Kidney glomerular epithelial cell (primary cell): ENCODE measurements at places on chromosomes 12 and 14.

GRCh38 chr14:104519721-104520120, 59.8 kb upstream of the C14orf180 start:
- DNase-seq, result no peak

GRCh38 chr12:86663716-86664115, 407.5 kb upstream of the MGAT4C start:
- DNase-seq, result no peak

GRCh38 chr12:51374361-51374760, 16.8 kb downstream of the GALNT6 start:
- DNase-seq, result no peak

DNA sequence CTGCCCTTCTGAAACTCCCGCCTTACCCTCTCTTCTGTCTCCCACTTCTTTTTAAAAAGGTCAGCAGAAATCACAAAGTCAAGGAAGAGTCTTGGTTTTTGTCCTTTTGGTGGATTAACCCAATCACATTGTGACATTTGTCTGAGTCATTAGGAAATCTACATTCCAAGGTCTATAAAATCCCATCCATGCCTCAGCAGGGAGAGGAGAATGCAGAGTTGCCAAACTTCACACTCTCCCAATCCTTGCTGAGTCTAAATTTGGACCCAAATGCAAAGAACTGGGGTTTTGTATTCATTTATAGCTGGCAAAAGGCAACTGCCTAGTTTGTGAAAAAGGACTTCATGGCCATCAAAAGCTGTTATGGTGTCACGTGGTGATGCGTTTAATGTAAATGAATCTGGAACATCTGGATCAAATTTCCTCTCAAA, 67.9 kb downstream of the TMEM30B start:
- no peak for DNase-seq

- no peak for DNase-seq
Measured at GRCh38 chr14:67416085-67416484, 4.1 kb upstream of the PLEK2 start.

DNA sequence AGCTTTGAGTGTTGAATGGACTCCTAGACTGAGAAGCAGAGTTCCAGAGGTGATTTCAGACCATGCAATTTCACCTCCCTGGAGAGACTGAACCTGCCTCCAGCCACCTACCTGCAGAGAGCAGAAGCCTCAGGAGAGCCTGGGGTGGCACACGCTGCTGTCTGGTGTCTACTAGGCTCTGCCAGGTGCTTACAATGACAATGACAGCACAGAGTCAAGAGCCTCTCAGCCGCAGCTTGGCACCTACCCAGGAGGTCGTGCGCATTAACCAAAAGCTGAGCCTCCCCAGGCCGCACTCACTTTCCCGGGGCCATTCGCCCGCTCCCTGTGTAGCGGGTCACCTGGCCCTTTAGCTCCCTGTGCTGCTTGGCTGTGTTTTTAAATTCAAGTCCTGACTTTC, 63.2 kb downstream of the TESC start:
- DNase-seq, result no peak

GRCh38 chr14:91356181-91356763, 61.3 kb downstream of the CCDC88C start:
- no peak for DNase-seq

DNA sequence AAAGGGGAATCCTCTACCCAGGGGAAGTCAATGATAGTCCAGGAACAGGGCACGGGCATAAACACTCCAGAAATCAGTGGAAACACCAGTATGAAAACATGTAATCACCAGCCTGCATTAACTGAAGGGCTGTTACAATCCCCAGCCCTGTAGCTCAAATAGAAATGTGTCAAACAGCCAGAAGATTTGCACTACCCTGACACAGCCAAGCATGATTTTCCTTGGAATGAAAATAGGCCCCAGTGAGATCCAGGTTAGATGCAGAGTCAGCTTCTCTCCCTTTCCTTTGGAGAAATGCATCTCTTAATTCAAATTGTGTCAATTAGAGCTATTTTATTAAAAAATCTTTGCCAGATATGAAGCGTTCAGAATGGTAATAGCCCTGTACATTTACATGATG, 158.1 kb downstream of the RPS29 start:
- no peak for DNase-seq

- DNase-seq, result no peak
Measured at GRCh38 chr12:42070036-42070435, 74.6 kb downstream of the GXYLT1 start.

DNA sequence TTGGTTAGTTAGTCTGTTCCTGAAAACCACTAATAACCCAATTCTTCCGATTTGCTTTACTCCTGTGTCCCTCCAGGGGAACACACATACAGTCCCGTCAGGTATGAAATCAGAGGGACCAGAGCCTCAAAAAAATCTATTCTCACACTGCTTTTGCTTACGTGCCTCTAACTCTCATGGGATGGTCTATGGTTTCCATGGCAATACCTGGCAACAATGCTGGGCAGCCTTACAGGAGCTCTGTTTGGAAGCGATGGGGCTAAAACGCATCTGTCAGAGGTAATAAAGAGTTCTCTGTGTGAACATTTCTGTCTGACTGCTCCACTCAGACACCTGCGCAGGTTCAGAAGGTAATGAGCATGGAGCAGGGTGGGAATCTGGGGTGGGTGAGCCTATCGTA, 376.2 kb downstream of the GXYLT1 start:
- no peak for DNase-seq

DNA sequence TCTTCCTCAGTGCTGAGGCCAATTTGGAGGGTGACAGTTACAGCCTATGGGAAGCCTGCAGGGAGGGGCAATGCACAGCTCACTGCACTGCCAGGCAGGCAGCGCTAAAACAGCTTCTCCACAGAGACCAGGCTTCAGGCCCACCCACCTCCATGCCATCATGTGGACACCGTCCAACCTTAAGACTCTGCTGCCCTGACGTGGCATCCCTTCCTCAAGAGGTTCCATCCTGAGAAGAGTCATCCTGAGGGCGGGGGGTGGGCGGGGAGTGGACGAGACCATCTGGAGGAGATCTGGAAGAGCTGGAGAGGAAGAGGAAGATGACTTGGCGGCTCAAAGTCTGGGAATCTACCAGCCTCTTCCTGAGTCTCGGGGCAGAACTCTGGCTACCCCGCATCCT, 8.4 kb upstream of the ACVRL1 start:
- DNase-seq, result no peak

DNA sequence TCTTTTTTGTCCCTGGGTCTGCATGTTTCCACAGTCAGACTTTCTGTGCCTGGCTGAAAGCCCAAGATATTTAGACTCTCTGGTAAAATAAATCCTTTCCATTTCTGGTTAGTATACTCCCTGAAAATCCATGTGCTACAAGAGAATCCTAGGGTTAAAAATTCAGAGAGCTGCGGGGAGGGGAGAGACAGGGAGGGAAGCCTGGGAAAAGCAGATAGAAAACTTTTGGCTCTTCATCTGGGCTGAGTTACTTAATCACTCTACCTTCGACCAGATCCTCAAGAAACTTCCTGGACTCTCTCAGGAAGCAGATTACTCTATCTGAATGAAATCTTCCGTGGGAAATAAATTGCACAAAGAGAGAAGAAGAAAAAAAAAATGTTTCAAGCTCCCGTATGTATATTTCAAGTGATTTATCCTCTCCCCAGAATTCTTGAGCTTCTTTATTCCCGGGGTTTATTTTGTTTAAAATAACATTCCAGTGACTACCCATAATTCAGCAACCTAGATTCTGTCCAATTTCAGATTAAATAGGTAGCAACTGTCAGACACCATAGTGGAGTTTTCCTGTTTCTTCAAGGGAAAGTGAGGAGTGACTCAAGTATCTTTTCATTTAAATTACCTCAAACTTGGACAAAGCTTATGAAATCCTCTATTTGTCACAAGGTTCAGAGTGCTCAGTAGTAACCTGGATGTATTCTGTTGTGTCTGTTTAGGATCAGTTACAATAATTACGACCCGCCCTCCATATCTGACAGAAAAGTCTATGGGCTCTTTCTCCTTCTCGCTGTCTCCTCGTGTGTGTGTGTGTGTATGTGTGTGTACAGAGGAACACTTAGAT, 163.7 kb downstream of the MYRFL start:
- no peak for DNase-seq

DNA sequence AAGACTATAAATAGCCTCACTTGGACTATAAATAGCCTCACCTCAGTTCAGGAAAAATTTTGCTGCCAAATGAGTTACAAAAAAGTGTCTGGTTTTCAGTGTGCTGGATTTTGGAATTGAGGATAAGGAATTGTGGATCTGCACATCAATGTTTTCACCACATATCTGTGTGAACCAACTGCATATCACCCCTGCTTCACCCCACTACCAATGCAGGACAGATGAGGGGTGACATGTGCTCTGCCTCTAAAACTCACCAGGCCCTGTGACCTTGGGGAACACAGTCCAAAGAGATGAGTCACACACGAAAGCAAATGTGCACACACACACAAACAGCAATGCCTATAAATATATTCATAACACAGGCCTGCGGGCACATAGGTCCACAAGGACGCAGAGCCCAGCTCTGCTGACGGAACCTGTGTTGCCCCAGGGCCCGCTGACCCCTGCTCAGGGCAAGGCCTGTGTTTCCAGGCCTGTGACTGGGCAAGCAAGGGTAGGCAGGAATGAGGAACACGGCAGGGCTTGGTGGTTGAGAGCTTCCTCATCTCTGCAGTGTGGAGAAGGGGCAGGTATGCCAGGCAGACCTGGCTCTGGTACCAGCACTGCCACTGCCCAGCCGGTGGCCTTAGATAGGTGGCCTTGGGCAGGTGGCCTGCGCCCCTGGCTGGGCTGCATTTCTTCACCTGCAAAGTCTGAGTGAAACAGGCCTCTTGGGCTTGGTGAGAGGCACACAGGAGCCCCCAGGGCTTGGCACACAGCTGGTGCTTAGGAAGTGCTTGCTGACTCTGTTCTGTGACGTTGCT, 82.4 kb downstream of the ARL6IP4 start:
- no peak for DNase-seq

DNA sequence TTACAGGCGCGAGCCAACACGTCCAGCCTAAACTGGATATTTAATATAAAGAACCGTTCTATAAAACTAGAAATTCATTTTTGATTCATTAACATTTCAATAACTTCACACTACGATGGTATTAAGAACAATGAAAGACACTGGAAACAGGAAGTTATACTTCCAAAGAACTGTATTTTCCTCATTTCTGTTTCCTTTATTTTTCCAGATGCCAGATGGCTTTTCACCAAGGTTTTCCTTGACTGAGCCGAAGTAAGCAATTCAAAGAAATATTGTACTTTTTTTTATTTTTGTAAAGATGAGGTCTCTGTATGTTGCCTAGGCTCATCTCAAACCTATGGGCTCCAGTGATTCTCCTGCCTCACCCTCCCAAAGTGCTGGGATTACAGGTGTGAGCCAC, 28.2 kb downstream of the EEA1 start:
- DNase-seq, result no peak

DNA sequence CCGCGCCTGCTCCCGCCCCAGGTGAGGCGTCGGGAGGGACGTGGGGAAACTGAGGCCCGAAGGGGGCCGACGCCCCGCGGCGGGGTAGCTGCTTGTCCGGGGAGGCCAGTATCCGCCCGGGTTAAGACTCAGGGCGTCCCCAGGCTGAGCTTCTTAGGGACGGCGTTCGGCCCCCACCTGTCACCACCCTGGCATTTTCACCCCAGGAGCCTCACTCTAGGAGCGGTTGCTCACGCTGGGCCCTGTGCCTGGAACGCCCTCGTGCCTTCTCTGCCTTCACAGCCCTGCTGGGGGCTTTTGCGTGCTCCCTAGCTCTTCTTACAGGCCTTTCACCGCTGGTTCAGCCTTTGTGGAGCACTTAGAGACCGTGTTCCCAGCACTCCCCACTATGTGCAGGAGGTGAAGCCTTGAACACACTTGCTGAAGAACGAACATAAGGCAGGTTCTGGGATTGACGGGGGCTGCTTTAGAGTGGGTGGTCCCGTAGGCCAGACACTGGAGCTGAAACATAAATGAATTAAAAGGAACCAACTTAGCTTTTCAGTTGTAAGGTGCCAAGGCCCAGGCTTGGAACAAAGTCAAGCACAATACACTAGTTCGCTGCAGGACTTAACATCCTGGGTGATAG, 601 bp downstream of the ZNF839 start:
- no peak for DNase-seq

DNA sequence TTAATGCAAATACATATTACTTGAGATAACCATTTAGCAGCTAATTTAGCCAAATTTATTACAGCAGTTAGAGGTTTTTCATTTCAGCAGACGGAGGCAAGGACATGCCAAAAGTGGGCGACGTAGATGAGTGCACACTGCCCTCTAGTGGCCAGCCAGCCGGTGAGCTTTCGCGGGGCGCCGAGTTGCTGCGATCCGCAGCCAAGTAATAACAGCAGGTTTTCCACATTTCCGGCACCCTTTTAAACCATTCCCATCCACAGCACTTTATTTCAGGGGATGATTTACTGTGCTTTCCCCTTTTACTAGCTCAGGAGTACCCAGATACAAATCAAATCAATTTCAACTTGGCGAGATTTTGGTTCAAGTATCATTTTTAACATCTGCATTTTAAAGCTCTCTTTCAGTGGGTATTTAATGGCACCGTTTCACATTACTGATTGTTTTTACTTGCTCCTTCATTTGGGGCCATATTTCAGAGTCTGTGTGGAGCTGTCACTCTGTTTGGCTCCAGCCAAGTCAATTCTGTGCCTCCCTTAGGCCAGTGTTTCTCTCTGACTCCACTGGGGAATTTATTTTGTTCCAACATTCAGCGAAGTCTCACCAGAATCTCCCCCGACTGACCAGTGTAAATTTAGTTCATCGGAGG, 158.0 kb downstream of the EGLN3 start:
- peak; percentile 51 for DNase-seq

DNA sequence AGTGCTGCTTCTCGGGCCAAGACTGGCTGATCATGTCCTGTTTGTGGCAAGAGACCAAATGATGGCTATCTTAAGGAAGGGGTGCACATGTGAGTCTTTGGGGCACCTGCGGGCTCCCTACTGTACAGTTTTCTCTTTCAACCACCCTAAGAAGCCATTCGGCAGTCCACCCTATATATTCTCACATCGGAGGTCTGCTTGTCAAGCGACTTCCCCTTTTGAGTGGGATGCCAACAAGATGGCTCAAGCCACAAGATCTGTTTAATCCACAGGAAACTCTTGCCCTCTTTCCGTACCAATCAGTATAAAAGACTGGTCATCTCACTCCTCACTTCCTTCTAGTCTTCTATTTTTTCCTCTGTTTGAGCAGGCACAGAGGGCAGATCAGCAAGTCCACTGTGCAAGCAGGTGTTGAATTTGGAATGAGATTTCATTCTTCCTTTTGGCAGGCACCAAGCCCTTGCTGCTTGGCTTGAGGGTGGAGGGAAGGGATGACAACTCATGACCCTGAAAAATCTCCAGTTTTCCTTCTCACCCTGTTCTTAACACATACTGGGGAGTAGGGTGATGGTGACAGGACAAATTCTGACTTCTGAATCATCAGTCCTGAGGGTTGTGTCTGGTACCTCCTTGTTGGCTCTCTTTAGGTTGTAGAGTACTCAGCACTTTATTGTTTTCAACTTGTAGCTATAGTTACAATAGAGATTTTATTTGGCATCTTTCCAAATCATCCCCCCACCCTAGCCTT, 17.6 kb downstream of the LACRT start:
- DNase-seq, result no peak

DNA sequence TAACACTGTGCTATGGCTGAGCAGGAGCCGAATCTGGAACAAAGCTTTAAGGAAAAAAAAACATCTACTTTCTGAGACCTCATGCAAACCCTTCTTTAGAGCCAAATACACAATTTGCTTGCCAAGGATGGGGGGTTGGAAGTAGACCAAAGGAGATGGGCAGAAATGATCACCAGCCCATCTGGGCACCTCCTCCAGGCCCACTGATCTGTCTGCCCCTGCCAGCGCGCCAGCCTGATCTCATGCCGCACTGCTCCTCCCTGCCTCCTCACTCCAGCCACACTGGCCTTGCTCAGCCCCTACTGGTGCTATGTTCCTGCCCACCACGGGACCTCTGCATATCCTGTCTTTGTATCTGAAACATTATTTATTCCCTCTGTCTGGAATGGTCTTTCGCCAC, 24.8 kb upstream of the RAB35 start:
- DNase-seq, result no peak
